Smooth muscle cell of the coronary artery (primary cell): ENCODE measurements at places on chromosomes 16 and 17. TPM values are rescaled to one million over a fixed set of nuclear protein-coding genes. Genes with fewer than 3 reads are reported as not detected.

ANKFN1 gene
- 0.82 TPM in 1 of 2 replicates, not detected in the other for total RNA-seq

MYOCD gene
- 0.35 and 1.2 TPM in 2 replicates for total RNA-seq

PDILT gene
- not detected in 2 replicates for total RNA-seq

C17orf50 gene
- total RNA-seq = not detected in 2 replicates

RNF43 gene
- total RNA-seq = 0.15 TPM in 1 of 2 replicates, not detected in the other
